ENCODE measurements at places on chromosomes 12 and 14. TPM values are rescaled to one million over a fixed set of nuclear protein-coding genes. Genes with fewer than 3 reads are reported as not detected.

DNA sequence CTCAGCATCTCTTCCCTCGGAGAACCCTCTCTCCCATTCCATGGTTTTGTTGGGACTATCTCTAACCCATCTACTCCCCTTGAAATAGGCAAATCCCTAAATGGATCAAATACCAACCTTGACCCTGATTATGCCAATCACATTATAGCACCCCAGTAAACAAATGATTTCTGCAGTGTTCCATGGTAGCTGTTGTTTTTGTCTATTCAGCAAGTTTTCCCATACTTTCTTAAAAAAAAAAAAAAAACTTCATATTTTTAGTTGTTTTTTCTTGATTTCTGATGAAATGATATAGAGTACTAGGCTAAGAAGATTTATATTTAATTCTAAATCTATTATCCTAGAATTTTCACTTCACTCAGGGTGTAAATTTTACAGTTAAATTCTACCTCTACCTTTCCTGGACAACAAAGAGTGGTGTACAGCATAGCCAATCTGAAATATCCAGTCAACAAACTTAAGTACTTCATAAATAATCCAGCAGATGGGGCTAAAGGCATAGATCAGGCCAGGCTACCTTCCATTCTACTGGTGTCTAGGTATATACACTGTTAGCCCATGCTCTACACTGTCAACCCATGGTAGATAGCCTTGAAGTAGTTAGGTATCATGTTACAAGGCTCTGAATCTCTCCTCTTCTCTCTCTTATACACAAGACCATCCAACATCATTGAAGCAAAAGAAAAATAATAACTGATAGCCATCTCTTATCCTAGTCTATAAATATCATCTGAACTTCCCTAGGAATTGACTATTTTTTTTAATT, 82.2 kb downstream of the PLEKHG7 start:
- no peaks in the 10 kb centered on the region for H3K27me3 ChIP-seq
- no peaks in the 10 kb centered on the region for H3K36me3 ChIP-seq
- H3K4me1 ChIP-seq, result peaks cover 4% of the 10 kb centered on the region
- H3K4me3 ChIP-seq, result no peak overlapping the region
- DNase-seq, result peak; percentile 87

GRCh38 chr14:60553808-60554207, 44.9 kb downstream of the SIX6 start:
- H3K4me3 ChIP-seq, result no peak overlapping the region
- DNase-seq, result no peak
- H3K27me3 ChIP-seq, result no peaks in the 10 kb centered on the region
- H3K27ac ChIP-seq, result no peak overlapping the region

GRCh38 chr14:105077649-105077995, 12.4 kb upstream of the GPR132 start:
- H3K36me3 ChIP-seq, result no peaks in the 10 kb centered on the region
- no peak overlapping the region for H3K4me3 ChIP-seq
- no peak overlapping the region for H3K27ac ChIP-seq
- no peak for DNase-seq
- no peaks in the 10 kb centered on the region for H3K27me3 ChIP-seq
- H3K4me1 ChIP-seq, result peaks cover 4% of the 10 kb centered on the region

GRCh38 chr12:25824734-25825133, 133.7 kb upstream of the RASSF8 start:
- H3K27me3 ChIP-seq, result no peaks in the 10 kb centered on the region
- peaks cover 18% of the 10 kb centered on the region for H3K4me1 ChIP-seq
- DNase-seq, result peak; percentile 48
- peak overlapping the region; percentile 54 for H3K27ac ChIP-seq

- no peaks in the 10 kb centered on the region for H3K4me1 ChIP-seq
- no peak for DNase-seq
- H3K27ac ChIP-seq, result no peak overlapping the region
- H3K36me3 ChIP-seq, result no peaks in the 10 kb centered on the region
- H3K27me3 ChIP-seq, result no peaks in the 10 kb centered on the region
Observed at GRCh38 chr12:31308116-31308515, 17.8 kb downstream of the SINHCAF start.

The REM2 gene
- 1.6 TPM for total RNA-seq

- no peaks in the 10 kb centered on the region for H3K4me1 ChIP-seq
- no peak overlapping the region for H3K4me3 ChIP-seq
- no peak overlapping the region for H3K27ac ChIP-seq
- no peaks in the 10 kb centered on the region for H3K27me3 ChIP-seq
Observed at GRCh38 chr14:30443368-30444007, 115.5 kb upstream of the G2E3 start.

DNA sequence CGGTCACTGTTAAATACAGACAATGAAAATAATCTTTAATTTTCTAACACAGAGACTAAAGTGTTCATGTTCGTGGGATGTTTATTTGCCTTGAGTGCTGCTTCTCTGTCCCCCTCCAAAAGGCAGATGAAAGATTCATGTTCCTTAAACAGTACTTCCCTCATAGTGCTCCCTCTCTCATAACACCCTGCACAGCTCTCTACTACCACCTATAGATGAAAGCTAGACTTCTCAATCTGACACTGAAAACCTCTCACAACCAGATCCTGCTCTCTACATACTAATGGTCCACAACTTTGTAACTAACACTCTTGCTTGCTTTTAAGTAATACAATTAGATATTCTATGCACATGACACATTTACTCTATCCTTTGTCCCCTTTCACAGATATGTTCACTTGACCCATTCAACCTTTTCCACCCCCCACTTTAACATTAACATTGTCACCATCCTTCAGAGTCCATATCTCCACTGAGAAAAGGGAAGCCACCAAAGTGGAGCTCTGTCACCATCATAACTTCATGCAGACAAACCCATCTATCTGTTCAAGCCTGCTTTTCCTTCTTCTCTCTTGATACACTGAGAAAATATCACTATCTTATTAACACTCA, 266.4 kb upstream of the USP15 start:
- H3K27ac ChIP-seq, result no peak overlapping the region
- H3K36me3 ChIP-seq, result no peaks in the 10 kb centered on the region
- H3K4me1 ChIP-seq, result no peaks in the 10 kb centered on the region

DNA sequence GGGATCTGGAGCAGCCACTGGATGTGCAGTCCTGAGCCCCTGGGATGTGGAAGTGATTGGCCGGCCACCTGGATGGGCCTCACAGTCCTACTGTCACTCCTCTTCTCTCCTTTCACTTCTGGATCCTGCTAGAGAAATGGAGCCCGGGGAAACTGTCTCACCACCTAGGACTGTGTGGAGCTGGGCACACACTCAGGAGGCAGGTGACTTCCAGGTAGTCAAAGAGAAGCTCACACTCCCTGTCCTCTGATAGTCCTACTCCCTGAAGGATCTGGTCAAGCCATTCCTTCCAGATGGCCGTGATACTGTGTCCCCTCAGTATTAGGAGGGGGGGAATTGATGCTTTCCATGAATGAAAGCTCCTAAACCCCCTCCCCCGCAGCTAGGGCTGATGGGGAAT, 201.1 kb downstream of the ZFP36L1 start:
- H3K4me3 ChIP-seq, result no peak overlapping the region
- peaks cover 26% of the 10 kb centered on the region for H3K4me1 ChIP-seq
- H3K27ac ChIP-seq, result no peak overlapping the region
- H3K36me3 ChIP-seq, result no peaks in the 10 kb centered on the region
- no peak for DNase-seq
- H3K27me3 ChIP-seq, result no peaks in the 10 kb centered on the region

DNA sequence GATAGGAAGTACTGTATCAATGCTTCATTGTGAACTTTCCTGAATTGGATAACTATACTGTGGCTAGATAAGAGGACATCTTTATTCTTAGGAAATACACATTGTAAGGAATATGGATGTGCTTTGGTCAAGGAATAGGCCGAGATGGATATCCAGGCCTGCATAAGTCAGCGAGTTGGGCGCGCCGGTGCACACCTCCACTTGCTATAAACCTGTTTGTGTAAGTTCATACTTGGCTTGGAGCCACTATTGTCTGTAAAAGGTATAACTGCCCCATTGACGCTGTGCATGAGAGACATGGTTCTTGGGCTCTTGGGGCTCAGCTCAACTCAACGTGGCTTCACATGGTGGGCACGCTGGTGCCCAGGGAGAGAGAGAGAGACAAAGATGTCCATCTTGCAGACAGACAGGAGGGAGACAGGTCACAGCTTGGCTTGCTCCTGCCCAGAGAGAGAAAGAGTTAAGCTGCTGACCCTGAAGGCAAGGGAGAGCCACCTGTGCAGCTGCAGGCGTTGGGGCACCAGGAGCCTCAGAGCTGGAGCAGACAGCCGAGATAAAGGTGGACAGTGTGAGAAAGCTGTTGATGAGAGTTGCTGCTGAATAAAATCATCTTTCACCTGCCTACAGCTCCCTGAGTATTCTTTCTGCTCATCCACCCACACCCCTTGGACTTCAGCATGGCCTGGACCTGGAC, 34.1 kb upstream of the COCH start:
- H3K27me3 ChIP-seq, result no peaks in the 10 kb centered on the region
- H3K27ac ChIP-seq, result no peak overlapping the region
- H3K4me1 ChIP-seq, result no peaks in the 10 kb centered on the region
- no peaks in the 10 kb centered on the region for H3K36me3 ChIP-seq

GRCh38 chr12:57722716-57723629, 15.6 kb downstream of the AGAP2 start:
- no peak overlapping the region for H3K27ac ChIP-seq
- no peak overlapping the region for H3K4me3 ChIP-seq

DNA sequence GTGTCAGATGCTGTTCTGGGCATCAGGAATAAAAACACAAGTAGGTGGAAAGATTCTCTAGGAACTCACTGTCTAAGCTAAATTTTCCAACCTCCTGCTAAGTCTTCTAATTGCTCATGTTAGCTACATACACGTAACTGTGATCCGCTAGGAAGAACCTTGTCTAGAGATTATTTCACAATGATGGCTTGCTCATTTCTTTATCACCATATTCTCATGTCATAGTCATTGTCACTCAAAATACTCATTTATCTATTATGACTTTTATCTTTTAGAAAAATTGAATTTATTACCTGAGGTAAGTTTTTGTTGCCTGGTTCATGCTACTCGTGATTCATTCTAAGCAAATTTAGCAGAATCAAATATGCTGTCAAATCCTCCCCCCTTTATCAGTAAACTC, 1402.4 kb upstream of the FLRT2 start:
- H3K4me3 ChIP-seq, result no peak overlapping the region
- no peak for DNase-seq
- H3K36me3 ChIP-seq, result no peaks in the 10 kb centered on the region
- H3K27me3 ChIP-seq, result no peaks in the 10 kb centered on the region
- no peak overlapping the region for H3K27ac ChIP-seq

- H3K4me1 ChIP-seq, result no peaks in the 10 kb centered on the region
- no peaks in the 10 kb centered on the region for H3K27me3 ChIP-seq
- no peak overlapping the region for H3K27ac ChIP-seq
- no peak overlapping the region for H3K4me3 ChIP-seq
- peak; percentile 3 for DNase-seq
- H3K36me3 ChIP-seq, result no peaks in the 10 kb centered on the region
Observed at GRCh38 chr12:25903603-25904245, 54.8 kb upstream of the RASSF8 start.

The ATF7 gene
- 9.1 TPM for total RNA-seq

The KLHL42 gene
- 27.4 TPM for total RNA-seq

GRCh38 chr14:68824517-68825347, 31.9 kb upstream of the ZFP36L1 start:
- DNase-seq, result peak; percentile 87
- H3K27me3 ChIP-seq, result no peaks in the 10 kb centered on the region
- H3K36me3 ChIP-seq, result no peaks in the 10 kb centered on the region
- H3K4me1 ChIP-seq, result peaks cover under 1% of the 10 kb centered on the region

The DLK1 gene
- 28.8 TPM for total RNA-seq

DNA sequence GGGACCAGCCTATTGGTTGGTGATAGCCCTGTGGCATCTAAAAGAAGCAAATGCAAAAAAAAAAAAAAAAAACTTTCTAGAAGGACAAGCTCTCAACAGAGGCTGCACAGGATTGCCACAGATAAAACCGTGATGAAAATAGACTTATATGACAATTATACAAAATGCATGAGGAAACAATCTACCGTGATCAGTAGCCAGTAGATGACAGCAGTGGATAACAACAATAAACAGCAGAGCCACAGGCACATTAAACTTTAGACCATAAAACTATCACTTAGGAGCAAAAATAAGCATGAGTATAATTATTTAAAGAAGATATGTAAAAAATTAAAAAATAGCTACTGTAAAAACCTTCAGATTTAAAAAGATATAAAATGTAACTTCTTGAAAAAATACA, 183.5 kb upstream of the ABCD2 start:
- H3K27me3 ChIP-seq, result no peaks in the 10 kb centered on the region
- no peak for DNase-seq
- H3K27ac ChIP-seq, result no peak overlapping the region
- H3K4me3 ChIP-seq, result no peak overlapping the region
- peaks cover 4% of the 10 kb centered on the region for H3K4me1 ChIP-seq

The ANO2 gene
- 0.63 TPM for total RNA-seq

The OLR1 gene
- 0.11 TPM for total RNA-seq

DNA sequence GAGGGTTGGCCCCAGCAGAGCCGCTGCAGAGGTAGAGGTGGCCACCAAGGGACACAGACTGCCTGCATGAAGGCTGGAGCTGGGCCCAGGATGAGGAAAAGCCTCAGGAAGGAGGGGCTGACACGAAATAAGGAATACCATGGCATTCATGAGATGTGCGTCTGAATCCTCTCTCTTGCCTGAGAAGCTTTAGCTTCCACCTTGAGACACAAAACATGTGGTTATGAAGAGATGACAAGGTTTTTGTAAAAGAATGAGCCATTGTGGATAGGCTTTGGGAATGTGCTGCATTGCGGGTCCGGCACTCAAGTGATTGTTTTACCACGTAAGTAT, 82.7 kb downstream of the DAD1 start:
- peaks cover 21% of the 10 kb centered on the region for H3K4me1 ChIP-seq
- peaks cover under 1% of the 10 kb centered on the region for H3K27me3 ChIP-seq
- DNase-seq, result no peak
- H3K27ac ChIP-seq, result no peak overlapping the region
- no peak overlapping the region for H3K4me3 ChIP-seq

The GPX2 gene
- total RNA-seq, result not detected

GRCh38 chr12:2853626-2854025, 3.2 kb downstream of the TEX52 start:
- no peaks in the 10 kb centered on the region for H3K27me3 ChIP-seq
- H3K36me3 ChIP-seq, result no peaks in the 10 kb centered on the region
- no peak overlapping the region for H3K4me3 ChIP-seq
- no peak overlapping the region for H3K27ac ChIP-seq

- peaks cover 26% of the 10 kb centered on the region for H3K27me3 ChIP-seq
- no peaks in the 10 kb centered on the region for H3K36me3 ChIP-seq
- DNase-seq, result no peak
- peaks cover 8% of the 10 kb centered on the region for H3K4me1 ChIP-seq
Observed at GRCh38 chr12:51906430-51907082, 748 bp upstream of the ACVRL1 start.

- no peak overlapping the region for H3K27ac ChIP-seq
- H3K36me3 ChIP-seq, result no peaks in the 10 kb centered on the region
- no peak overlapping the region for H3K4me3 ChIP-seq
- H3K27me3 ChIP-seq, result no peaks in the 10 kb centered on the region
- DNase-seq, result no peak
Observed at GRCh38 chr14:62800577-62800976, 244.7 kb downstream of the KCNH5 start.

The ACACB gene
- 52.3 TPM for total RNA-seq

GRCh38 chr14:54652188-54652587, 85.3 kb downstream of the SAMD4A start:
- no peak overlapping the region for H3K4me3 ChIP-seq
- DNase-seq, result peak; percentile 77
- no peaks in the 10 kb centered on the region for H3K27me3 ChIP-seq
- H3K27ac ChIP-seq, result peak overlapping the region; percentile 94
- H3K36me3 ChIP-seq, result no peaks in the 10 kb centered on the region
- peaks cover 25% of the 10 kb centered on the region for H3K4me1 ChIP-seq

Data from cardiac muscle cell (in vitro differentiated cells and primary cell).